Right cardiac atrium (tissue), 5 donors: ENCODE measurements at places on chromosomes 6 and 20. TPM values are rescaled to one million over a fixed set of nuclear protein-coding genes. Genes with fewer than 3 reads are reported as not detected.

Gene OTOR
- not detected for polyA plus RNA-seq

Gene RAMACL
- polyA plus RNA-seq: 0.38 TPM

Gene ZBTB46
- polyA plus RNA-seq: 6.7 TPM

Gene HLA-DOB
- polyA plus RNA-seq: 0.20 TPM

Gene SLC22A2
- polyA plus RNA-seq: 0.05 TPM

Gene FKBP5
- polyA plus RNA-seq: 75.0 TPM

Gene FAM120B
- 10.7 TPM for polyA plus RNA-seq

Gene IL17A
- not detected for polyA plus RNA-seq

Gene ZFP64
- polyA plus RNA-seq: 3.7 TPM

Gene C20orf144
- 0.05 TPM for polyA plus RNA-seq

Gene ADTRP
- 0.05 TPM for polyA plus RNA-seq

Gene RNF8
- 15.7 TPM for polyA plus RNA-seq

Gene ISM1
- 1.0 TPM for polyA plus RNA-seq

Gene TSPO2
- not detected for polyA plus RNA-seq

Gene RNF39
- not detected for polyA plus RNA-seq

Gene TRAM2
- 7.1 TPM for polyA plus RNA-seq

Gene COL9A1
- 6.0 TPM for polyA plus RNA-seq

Gene MAS1
- polyA plus RNA-seq: 0.02 TPM

Gene RSPO3
- 1.3 TPM for polyA plus RNA-seq

Gene VGLL2
- polyA plus RNA-seq: 1.8 TPM

Gene PRSS35
- 9.3 TPM for polyA plus RNA-seq

Gene COQ3
- 39.2 TPM for polyA plus RNA-seq

Gene PNPLA1
- polyA plus RNA-seq: not detected

Gene TFAP2C
- 0.14 TPM for polyA plus RNA-seq

Gene ZNF292
- 5.8 TPM for polyA plus RNA-seq

Gene COL12A1
- polyA plus RNA-seq: 5.4 TPM

Gene PSMB1
- 280 TPM for polyA plus RNA-seq

Gene NRN1
- polyA plus RNA-seq: 14.1 TPM

Gene PHACTR3
- polyA plus RNA-seq: 14.5 TPM

Gene TRIM26
- polyA plus RNA-seq: 19.6 TPM

Gene TMEM200A
- 0.27 TPM for polyA plus RNA-seq

Gene WASF1
- polyA plus RNA-seq: 2.0 TPM

Gene BPIFB1
- not detected for polyA plus RNA-seq

Gene MCCD1
- polyA plus RNA-seq: not detected

Gene SAMD3
- 0.11 TPM for polyA plus RNA-seq

Gene SEL1L2
- 1.1 TPM for polyA plus RNA-seq

Gene GSTA4
- 16.8 TPM for polyA plus RNA-seq

Gene RRAGD
- 57.2 TPM for polyA plus RNA-seq

Gene SNAP25
- polyA plus RNA-seq: 1.8 TPM

Gene PNLDC1
- 0.43 TPM for polyA plus RNA-seq

Gene GJA10
- polyA plus RNA-seq: not detected

Gene PCNA
- 41.4 TPM for polyA plus RNA-seq

Gene POM121L2
- not detected for polyA plus RNA-seq

Gene COL19A1
- 1.0 TPM for polyA plus RNA-seq

Gene EFCAB8
- not detected for polyA plus RNA-seq

Gene CAPN11
- 0.27 TPM for polyA plus RNA-seq

Gene PTCRA
- polyA plus RNA-seq: not detected

Gene SCP2D1
- not detected for polyA plus RNA-seq

Gene ZC3H12D
- polyA plus RNA-seq: 0.34 TPM

Gene GLP1R
- polyA plus RNA-seq: 3.5 TPM

Gene PRSS16
- polyA plus RNA-seq: 0.36 TPM

Gene SAMD5
- polyA plus RNA-seq: 1.0 TPM

Gene SLC17A2
- not detected for polyA plus RNA-seq
